Sigmoid colon (tissue), 7 donors: ENCODE measurements at places on chromosomes 13 and 19. TPM values are rescaled to one million over a fixed set of nuclear protein-coding genes. Genes with fewer than 3 reads are reported as not detected.

The FGF9 gene
- polyA plus RNA-seq = 0.60 TPM

The FCHO1 gene
- 14.4 TPM for polyA plus RNA-seq

The RFXAP gene
- 0.60 TPM for polyA plus RNA-seq

The SYCN gene
- polyA plus RNA-seq = not detected

The ZNF274 gene
- polyA plus RNA-seq = 9.2 TPM

DNA sequence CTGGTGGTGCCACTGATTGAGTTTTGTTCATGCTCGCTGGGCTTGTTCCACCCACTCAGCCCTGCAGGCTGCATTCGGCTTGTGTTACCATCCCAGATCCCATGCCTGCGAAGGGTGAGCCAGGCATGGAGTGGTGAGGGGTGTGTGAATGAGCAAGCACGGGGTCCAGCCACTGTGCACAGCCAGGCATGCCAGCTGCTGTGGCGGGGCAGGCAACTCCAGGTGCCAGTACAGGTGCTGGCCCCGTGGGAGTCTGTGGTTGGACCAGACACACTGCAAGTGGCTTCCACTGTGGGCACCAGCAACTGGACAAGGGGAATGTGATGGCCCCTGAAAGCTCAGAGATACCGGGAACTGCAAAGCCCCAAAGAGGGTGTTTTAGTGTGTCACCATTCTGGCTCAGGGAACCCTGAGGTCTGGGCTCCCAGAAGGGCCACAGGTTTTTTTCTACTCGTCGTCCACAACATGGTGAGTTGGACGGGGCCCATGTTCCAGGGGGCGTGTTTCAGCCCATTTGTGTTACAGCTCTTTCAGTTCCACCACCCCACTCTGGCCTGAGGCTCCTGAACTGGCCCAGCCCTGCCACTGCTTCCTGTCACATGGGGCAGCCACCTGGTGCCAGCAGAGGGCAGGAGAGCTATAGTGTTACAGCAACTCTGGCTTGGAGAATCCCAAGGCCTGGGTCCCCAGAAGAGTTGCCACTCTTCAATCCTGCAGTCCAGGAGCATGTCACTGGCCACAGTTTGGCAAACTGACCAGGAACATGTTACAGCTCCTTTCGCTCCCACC is 217.0 kb upstream of the OBI1 start:
- no peaks in the 10 kb centered on the region for H3K27me3 ChIP-seq
- no peak for DNase-seq
- H3K4me1 ChIP-seq = no peaks in the 10 kb centered on the region

DNA sequence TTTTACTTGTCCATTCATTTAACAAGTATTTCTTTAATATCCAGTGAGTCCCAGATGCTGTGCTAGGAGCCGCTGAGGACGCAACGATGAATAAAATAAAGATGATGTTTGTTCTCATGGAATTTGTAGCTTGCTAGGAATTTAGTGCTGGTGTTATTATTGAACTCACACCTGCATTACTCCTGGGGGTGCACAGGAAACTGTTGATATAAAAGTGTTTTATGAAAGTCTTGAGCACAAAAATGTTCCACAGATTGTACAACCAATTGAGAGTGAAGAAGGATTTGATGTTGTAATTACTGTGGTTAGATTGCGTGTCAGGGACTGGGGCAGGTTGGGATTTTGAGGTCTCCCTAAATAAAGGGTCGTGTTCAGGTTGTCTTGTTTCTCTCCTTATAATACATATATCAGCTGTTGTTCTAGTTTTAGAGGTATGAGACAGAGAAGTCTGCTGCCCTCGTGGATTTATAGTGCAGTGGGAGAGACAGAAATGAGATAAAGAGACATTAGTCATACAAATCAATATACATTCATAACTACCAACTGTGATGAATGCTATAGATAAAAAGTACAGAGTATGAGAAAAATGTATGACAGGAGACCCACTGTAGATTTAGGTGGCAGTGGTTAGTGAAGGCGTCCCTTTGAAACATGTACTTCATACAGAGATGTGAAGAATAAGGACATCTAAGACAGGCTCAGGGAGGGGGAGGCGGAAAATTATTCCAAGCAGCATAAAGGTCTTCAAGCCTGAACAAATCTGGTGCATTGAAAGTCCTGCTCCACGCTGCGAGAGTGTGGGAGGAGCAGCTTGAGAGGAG is 11.3 kb downstream of the CACNG6 start:
- H3K27ac ChIP-seq = no peak overlapping the region
- no peak overlapping the region for H3K4me3 ChIP-seq
- no peaks in the 10 kb centered on the region for H3K36me3 ChIP-seq
- H3K4me1 ChIP-seq = no peaks in the 10 kb centered on the region
- peaks cover 34% of the 10 kb centered on the region for H3K27me3 ChIP-seq

DNA sequence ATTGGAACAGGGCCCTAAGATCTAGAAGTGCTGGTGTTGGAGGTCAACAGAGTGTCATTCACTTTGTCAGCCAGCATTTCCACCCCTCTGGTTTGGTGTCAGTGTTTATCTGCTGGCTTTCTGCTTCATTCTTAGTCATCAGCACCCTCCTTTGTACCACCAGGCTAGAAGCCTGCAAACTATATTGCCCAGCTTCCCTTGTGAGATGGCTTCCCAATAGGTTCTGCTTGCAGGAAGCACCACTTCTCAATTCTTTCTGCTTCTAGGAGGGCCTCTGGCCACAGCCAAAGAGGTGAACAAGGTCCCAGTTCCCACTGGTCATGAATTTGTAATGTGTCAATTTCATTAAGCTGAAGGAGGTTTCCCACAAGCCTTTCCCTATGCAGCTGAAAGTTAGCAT is 36.4 kb upstream of the CALM3 start:
- no peak for DNase-seq
- H3K4me3 ChIP-seq = no peak overlapping the region
- H3K36me3 ChIP-seq = no peaks in the 10 kb centered on the region
- H3K27ac ChIP-seq = no peak overlapping the region
- H3K27me3 ChIP-seq = no peaks in the 10 kb centered on the region

GRCh38 chr13:102799426-102800144 is 666 bp downstream of the BIVM start:
- peak overlapping the region; percentile 84 for H3K27ac ChIP-seq
- no peaks in the 10 kb centered on the region for H3K36me3 ChIP-seq
- H3K4me3 ChIP-seq = peak overlapping the region; percentile 90
- H3K27me3 ChIP-seq = no peaks in the 10 kb centered on the region

DNA sequence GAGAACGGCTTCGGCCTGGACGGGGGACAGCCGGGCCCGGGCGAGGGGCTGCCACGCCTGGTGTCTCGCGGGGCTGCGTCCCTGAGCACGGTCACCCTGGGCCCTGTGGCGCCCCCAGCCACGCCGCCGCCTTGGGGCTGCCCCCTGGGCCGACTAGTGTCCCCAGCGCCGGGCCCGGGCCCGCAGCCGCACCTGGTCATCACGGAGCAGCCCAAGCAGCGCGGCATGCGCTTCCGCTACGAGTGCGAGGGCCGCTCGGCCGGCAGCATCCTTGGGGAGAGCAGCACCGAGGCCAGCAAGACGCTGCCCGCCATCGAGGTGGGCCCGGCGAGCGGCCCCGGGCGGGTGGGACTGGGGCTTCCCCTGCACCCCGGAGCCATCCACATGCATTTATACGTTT is 10.7 kb downstream of the RELB start:
- H3K4me1 ChIP-seq = peaks cover 4% of the 10 kb centered on the region
- no peak overlapping the region for H3K27ac ChIP-seq
- H3K4me3 ChIP-seq = no peak overlapping the region
- no peaks in the 10 kb centered on the region for H3K36me3 ChIP-seq

DNA sequence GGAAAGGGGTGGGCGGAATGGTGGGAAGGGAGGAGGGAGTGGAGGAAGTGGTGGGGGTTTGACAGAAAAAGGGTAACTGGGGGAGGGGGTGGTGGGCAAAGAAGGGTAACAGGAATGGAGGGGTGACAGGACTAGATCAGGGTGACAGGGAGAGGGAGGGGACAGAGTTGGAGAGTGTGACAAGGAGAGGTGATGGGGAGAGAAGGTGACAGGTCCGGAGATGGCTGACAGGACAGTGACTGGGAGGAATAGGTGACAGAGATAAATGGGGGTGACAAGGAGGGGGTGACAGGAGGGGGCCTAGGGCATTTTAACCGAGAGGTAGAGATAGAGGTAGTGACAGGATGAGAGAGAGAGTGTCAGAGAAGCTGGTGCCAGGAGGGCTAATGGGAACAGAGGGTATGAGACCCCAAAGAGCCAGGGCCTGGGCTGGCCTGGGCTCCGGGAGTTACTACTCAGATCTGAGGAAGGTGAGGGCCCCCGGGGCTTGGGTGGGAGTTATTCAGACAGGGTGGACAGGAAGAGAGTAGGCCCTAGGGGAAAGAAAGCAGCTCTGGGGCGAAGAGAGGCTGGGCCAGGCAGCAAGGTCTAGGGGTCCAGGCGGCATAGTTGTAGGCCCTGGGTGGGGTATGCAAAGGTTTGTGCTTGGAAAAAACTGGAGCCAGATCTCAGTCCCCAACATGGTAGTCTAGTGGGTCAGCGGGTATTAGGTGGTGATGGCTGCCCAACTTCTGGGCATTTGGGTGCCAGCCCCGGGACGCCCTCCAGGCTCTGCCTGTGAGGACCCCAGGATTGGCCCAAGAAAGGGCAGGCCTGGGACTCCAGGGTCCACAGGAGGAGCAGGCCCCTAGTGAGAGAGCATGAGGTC is 660 bp downstream of the CIC start:
- peaks cover 41% of the 10 kb centered on the region for H3K4me1 ChIP-seq
- peak overlapping the region; percentile 71 for H3K4me3 ChIP-seq
- peaks cover 19% of the 10 kb centered on the region for H3K36me3 ChIP-seq
- H3K27ac ChIP-seq = peak overlapping the region; percentile 89

DNA sequence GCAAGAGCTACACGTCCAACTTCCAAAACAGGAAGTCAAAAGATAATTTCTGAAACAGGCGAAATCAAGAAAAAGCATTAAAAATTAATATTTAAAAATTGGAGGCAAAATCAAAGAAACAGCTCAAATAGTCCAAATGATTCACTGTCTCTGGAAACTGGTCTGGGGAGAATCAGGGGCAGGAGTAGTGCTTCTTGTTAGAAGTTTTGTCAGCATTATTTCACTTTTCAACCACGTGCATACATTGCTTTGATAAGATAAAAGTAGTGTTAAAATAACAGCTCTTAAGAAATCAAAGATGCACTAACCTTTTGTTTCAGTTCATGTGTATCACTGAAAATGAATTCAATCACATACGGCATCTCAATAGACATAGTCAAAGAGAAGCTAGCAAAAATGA is 53.8 kb downstream of the PARP4 start:
- no peak for DNase-seq
- H3K4me1 ChIP-seq = no peaks in the 10 kb centered on the region
- H3K4me3 ChIP-seq = no peak overlapping the region
- H3K36me3 ChIP-seq = peaks cover 84% of the 10 kb centered on the region

DNA sequence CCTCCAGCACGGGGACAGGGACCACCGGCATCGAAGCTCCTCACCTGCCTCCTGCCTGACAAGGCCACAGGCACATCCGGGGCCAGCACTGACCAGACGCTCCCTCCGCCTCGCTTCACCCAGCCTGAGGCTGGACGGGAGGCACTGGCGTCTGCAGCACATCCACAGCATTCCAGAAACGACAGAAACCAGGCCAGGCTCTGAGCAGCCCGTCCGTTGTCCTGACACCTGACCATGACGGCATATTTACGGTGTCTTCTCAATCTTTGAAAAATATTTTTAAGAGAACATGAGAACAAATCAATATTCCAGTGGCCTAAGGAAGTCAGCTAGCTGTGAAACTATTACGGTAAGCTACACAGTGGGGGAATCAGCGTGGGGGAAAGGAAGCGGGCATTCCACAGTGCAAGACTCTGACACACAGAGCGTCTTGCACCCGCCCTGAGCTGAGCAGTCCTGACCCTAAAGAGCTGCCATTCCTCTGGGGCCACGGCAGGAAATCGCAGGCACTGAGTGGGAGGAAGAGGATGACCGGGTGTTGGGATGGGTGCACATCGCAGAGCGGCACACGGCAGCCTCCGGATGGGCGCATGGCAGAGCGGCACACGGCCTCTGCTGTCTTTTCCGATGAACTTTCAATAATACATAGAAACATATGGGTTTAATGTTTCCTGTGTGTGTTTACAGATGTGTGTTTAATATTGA is 26.8 kb downstream of the RASA3 start:
- H3K4me1 ChIP-seq = peaks cover 49% of the 10 kb centered on the region
- peak; percentile 75 for DNase-seq
- no peaks in the 10 kb centered on the region for H3K27me3 ChIP-seq
- no peak overlapping the region for H3K4me3 ChIP-seq
- H3K27ac ChIP-seq = peak overlapping the region; percentile 71

DNA sequence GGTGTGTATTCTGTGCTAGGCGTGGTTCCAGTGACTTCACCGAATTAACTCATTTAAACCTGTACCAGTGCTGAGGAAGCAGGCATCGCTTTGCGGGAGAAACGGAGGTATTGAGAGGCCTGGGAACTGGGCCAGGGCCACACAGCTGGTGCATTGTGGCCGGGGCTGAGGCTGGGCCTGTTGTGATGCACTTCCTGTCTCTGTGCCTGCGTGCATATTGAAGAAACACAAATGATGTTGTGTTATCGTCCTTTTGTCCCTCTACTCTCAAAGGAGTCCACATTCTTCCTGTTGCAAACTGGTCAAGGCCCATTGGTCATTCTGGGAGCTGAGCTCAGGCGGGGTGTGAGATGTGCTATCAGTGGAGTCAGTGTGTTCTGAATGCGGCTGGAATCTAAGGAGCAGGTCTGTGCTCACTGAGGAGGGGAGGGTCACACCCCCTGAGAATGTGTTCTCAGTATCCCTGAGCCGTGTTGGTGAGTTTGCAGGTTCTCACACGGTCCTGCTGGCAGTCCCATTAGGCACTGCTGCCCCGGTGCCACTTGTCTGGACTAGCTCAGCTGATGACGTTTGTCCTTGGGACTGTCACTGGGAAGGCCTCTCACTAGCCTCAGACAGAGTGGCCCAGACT is 62.1 kb downstream of the ARHGEF7 start:
- H3K27me3 ChIP-seq = no peaks in the 10 kb centered on the region
- peak overlapping the region; percentile 43 for H3K27ac ChIP-seq
- peak; percentile 74 for DNase-seq
- H3K4me3 ChIP-seq = no peak overlapping the region
- no peaks in the 10 kb centered on the region for H3K36me3 ChIP-seq
- peaks cover 26% of the 10 kb centered on the region for H3K4me1 ChIP-seq

- no peaks in the 10 kb centered on the region for H3K4me1 ChIP-seq
- no peak for DNase-seq
- H3K4me3 ChIP-seq = no peak overlapping the region
- no peak overlapping the region for H3K27ac ChIP-seq
- no peaks in the 10 kb centered on the region for H3K36me3 ChIP-seq
- H3K27me3 ChIP-seq = no peaks in the 10 kb centered on the region
Measured at GRCh38 chr13:63586467-63586866, 2170.8 kb upstream of the PCDH20 start.

DNA sequence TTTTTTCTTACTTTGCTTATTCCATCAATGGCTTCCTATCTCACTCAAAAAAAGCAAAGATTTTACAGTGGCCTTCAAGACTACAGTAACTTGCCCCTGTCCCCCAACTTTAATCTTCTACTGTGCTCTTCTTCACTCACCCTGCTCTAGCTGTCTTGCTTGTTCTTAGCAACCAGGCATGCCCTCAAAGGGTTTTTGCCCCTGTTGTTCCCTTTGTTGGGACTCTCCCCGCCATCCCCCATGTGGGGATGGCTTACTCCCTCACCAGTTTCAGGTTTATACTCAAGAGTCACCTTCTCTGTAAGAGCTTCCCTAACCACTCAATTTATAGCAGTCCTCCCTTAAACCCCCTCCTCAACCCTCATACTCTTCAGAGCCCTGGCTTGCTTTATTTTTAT is 5.4 kb downstream of the MTMR6 start:
- no peak overlapping the region for H3K4me3 ChIP-seq
- H3K27ac ChIP-seq = no peak overlapping the region
- DNase-seq = no peak
- peaks cover 21% of the 10 kb centered on the region for H3K4me1 ChIP-seq

- no peaks in the 10 kb centered on the region for H3K36me3 ChIP-seq
- no peaks in the 10 kb centered on the region for H3K4me1 ChIP-seq
- DNase-seq = no peak
- H3K4me3 ChIP-seq = no peak overlapping the region
- H3K27ac ChIP-seq = no peak overlapping the region
Measured at GRCh38 chr13:74336546-74336945, 202.3 kb upstream of the KLF12 start.
